Activated CD8-positive, alpha-beta memory T cell treated with anti-CD3 and anti-CD28 coated beads, Interleukin-2, amount 50 U/mL, for 4 hours (primary cell): ENCODE measurements at places on chromosomes 11 and 22.

GRCh38 chr11:967995-968751 is 42.5 kb downstream of the AP2A2 start:
- no peak for DNase-seq

DNA sequence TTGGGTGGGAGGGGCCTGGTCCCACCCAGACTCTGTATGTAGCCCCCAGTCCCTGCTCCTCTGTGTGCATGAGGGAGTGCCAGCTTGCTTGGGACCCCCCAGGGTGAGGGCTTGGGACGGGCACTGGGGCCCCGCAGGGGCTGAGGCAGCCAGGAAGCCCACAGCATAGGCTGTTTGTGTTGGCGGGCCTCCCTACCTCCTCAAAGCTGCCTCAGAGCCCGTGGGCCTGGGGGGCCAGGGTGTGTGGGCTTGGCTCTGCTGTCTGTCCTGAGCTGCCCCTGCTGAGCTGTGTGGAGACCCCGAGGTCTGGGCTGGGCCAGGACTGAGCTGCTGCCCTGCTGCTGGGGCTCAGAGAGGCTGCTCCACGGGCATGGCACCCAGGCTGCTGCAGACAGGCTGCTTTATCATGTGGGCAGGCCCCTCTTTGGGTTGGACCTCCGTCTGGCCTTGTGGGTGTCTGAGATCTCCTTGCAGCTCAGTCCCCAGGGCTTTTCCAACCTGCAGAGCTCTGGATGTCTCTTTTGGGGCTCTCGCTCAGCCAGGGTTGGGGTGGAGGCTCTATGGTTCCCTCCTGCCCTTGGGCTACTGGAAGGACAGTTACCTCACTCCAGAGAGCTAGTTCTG is 3.3 kb downstream of the TSPAN4 start:
- DNase-seq, result no peak

DNA sequence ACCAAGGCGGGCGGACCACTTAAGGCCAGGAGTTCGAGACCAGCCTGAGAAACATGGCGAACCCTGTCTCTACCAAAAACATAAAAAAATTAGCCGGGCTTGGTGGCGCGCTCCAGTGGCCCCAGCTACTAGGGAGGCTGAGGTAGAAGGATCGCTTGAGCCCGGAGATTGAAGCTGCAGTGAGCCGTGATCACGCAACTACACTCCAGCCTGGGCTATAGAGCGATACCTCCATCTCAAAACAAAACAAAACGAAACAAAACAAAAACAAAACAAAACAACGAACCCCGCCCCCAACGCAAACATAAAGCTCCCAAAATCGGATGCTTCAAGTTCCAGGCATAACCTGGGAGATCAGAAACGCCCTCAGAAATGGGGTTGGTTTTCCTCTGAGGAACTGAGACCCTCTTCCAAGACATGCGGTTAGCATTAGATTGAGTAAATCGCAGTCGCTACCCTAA is 564 bp downstream of the LRRC51 start:
- DNase-seq, result no peak

DNA sequence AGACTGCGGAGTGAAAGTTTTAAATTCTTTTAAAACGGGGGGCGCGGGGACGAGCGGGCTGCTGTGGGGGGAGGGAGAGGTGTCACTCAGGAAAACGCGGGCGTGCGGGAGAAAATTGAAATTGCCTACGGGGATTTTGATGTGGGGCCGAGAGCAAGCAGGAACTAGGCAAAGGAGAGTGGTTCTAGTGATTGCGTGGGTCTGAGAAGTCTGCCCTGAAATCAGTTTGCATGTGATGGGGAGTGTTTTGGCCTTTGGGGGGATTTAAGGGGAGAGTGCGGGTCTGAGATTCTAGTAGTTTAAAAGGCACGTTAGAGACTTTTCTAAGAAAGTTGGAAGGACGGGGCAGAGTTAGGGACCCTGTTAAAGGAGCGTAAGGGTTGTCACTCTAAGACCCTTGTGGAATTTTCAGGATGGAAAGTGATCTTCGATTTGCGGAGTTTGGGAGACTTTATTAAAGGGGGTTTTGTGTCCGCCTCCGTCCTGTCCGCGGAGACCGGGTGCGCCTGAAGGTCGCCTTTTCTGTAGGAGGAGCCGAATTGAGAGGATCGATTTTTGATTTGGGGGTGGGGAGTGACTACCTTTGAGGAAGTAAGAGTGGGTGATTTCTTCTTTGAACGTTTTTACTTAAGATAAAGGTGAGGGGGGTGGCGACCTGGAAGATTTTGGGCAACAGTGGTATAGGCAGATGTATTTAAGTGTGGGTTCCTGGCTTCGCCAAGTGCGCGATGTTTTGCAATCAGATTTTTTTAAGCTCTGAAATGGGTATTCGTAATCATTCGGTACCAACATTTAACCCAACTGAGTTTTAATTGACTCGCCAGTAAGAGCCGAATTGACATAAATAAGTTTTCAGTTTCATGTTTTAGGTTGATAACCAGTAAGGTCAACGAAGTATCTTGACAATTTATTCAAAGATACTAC is 1.1 kb downstream of the EED start:
- peak; percentile 15 for DNase-seq

DNA sequence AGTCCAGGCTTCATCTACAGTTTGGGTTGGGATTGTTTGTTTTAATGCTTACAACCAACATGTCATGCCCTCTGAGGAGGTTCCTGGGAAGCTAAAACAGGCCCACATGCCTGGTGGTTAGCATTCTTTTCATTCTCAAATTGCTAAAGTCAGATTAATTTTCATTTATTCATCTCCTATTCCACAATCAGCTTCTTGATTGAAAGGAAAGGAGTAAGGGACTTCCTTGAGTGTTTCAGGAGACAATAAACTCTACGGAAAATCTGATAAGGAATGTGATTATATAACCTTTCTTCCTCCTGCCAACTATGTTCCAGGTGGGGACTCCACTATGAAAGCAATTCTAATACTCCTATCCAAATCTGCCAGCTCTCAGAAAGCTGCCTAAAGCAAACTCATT is 30.8 kb downstream of the MRTFA start:
- no peak for DNase-seq

DNA sequence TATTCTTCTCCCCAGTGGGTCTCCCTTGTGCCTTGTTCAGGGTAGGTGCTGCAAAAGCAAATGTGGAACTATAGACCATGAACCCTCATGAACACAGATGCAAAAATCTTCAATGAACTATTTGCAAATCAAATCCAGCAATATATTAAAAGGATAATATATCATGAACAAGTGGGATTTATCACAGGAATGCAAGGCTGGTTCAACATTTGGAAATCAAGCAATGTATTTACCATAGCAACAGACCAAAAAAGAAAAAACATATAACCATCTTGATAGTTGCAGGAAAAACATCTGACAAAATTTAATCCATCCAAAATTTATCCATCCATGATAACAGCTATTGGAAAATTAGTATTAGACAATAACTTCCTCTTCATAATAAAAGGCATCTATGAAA is 11.4 kb upstream of the OSBPL5 start:
- no peak for DNase-seq

GRCh38 chr11:3022300-3022967 is 30.3 kb upstream of the NAP1L4 start:
- no peak for DNase-seq

DNA sequence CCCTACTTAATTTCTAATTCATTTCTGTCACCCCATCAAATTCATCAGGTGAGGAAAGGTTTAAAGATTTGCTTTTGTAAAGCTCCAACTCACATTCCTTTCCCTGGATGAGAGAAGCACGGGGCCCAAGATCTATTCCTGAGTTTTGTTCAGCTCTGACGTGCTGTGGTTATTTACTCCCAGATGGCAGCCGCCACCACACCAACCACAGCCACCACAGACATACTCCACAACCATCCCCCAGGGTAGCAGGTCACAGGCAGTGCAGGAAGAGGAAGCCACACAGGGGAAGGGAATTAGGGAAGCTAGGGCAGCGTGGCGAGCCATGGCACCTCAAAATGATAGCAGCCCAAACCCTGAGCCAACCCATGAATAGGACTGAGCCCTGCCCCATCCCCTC is 63.5 kb upstream of the CSNK2A3 start:
- no peak for DNase-seq

DNA sequence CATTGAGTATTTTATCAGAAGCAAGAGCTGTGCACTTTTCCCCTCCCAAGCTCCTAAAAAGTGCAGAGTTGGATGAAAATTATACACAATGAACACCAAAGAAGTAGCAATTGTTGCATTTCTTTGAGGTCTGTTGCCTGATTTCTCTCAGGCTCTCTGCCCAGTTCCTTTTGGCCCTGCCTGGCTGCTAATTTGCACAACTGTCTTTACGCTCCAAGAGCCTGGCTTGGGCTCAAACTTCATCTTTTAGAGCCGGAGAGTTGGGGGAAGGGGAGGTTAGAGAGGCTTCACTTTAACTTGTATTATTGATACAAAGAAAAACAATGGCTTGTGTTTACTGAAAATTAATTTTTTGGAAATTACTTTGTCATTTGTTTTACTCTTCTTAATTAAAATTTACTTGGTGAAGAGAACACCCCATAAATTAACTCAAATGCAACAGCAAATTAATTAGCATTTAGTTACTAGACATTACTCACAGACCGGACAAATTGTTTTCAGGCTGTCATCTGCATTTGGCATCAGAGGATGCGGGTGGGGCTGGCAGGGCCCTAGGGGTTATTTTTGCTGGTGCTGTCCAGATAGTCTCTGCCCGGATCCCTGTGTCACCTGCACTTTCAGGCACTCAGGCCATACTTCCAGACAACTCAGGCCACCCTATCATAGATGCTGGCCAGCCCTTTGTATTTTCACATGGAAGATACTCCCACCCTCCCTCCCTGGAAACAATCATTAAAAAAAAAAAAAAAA is 407.3 kb downstream of the NXPE2 start:
- no peak for DNase-seq

DNA sequence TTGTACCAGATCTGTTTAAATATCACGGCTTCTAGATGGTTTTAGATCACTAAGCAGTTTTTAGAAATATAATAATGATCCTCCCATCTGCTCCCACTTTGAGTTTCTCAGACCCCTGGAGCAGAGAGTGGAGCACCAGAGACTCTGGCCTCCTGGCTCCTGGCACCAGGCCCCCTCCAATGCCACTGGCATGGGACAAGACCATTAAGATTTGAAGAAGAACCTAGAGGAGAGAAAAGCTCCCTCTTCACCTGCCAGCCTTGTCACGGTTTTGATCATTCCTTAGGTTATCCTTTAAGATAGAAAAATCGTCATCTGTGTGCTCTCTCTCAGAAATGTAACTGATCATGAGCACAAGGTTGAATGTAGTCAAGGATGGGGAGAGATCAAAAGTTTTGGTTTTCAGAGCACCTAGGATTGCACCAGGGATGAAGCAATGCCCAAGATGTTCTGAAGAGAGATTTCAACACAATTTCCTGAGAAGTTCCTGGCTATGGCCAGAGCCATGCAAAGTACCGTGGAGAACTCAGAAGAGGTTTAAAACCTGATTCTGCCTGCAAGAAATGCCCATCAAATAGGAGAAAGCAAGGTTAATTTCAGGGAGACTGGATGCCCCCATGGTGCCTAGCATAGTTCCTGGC is 22.2 kb downstream of the IL10RA start:
- DNase-seq, result no peak

DNA sequence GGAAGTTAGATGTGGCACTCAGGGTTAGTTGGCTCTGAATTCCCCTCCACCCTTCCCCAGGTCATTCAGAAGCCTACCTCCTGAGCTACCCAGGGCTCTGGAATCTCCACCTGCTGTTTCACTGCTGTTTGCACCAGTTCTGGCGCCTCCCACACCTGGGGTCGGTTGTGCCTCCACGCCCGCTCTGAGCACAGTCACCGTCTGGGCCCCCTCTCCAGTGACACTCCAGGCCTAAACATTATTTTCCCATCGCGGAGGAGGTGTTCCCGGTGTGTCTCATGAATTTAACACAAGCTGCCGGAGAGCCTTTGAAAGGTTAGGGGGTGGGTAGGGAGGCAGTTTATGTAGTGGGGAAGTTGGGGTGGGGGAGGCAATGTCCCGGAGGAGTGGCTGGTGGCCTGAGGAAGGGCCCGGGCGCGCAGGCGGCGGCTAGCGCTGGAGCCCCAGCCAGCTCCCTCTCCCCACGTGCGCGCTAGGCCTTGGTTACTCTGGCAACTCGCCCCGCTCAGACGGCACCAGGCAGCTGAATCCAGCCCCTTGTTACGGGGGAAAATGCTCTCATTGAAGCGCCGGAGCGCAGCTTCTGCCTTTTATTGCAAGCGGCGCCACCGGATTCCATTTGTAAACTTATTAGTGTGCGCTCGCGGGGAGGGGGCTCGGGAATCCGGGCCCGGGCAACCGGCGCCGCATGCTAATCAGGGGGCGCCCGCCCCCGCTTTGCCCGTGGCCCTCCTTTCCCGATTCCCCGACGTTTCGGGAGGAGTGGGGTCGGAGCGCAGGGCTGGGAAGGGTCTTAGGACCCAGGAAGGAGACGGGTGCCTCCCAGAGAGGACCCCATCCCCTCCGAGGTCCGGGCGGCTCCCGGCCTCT is 52.4 kb downstream of the GRIK4 start:
- DNase-seq, result no peak

GRCh38 chr11:124442442-124442841 is 3.1 kb downstream of the OR8B8 start:
- DNase-seq, result no peak

DNA sequence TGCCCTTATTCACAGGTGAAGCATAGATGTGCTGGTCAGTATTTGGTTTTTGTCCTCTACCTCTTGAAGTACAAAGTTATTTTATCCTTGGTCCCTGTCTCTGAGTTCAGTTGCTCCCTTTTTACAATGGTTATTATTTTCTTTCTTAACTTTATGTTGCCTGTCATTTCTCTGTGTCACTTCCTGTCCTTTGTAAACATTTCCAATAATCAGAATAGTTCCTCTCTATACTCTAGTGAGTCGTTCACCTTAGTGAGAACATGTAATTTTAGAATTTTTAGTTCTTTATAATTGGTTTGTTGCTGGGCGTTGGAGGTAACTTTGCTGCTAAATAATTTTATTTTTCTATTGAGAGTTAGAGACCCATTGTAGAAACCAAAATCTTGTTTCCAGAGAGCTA is 16.0 kb downstream of the CSTPP1 start:
- no peak for DNase-seq

- no peak for DNase-seq
Observed at GRCh38 chr11:73028611-73029010, 113.5 kb downstream of the FCHSD2 start.

DNA sequence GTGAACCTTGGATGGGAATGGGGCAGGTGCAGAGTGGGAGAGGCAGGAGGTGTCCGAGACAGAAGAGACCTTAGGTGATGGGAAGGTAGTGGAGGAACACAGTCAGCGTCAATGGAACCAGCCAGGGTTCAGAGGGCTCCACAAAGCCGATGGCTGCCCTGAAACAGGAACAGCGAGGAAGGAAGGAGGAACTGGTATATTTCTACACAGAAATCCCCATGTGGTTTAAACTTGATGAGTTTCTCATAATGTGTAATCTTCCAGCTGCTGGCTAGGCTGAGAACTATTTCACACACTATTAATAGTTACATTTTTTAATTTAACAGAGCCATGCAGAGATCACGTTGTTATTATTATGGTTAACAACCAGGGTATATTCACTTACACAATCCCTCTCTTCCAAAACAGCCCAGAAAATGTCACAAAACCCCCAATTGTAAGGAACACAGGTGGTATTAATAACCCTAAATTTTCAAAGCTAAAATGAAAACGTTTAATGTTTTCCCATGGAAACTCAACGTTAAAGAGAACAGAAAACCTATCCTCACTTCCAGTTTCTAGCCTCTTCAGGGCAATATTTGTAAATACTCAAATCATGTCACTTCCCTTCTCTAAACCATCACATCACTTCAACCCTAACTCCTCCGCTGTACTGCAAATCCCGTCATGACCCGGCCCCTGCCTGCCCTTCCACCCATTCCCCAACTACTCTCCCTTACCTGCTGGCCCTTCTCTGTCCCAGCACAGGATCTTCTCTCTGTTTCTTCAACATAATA is 74.5 kb upstream of the ARFGAP3 start:
- DNase-seq, result no peak
